ENCODE measurements at places on chromosomes 16 and 17.

DNA sequence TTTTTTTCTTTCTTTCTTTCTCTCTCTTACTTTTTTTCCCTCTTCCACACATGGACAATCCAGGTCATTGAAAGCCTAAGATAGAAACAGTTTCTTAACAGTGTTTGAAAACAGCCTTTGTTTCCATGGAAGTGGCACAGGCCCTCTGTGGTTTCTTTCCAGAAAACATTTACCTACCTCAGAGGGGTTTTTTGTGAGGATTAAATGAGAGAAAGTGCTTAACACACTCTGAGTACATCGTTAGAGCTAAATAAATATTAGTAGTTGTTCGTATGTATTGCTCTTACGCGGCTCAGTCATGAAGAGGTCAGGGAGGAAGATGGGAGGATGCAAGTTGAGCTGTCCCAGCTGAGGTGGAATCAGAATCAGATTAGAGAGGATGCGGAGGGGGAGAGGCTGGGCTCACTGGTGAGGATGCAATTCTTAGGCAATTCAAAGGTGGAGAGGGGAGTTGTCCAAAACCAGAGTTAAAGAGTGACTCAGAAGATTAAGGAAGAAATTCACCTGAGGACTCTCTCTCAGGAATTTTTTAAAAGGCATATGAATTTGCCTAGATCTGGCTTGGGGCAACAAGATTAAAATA is 345.4 kb downstream of the PMP22 start:
- no peak for DNase-seq

GRCh38 chr17:65254166-65254565 is 117.0 kb downstream of the RGS9 start:
- no peak for DNase-seq

DNA sequence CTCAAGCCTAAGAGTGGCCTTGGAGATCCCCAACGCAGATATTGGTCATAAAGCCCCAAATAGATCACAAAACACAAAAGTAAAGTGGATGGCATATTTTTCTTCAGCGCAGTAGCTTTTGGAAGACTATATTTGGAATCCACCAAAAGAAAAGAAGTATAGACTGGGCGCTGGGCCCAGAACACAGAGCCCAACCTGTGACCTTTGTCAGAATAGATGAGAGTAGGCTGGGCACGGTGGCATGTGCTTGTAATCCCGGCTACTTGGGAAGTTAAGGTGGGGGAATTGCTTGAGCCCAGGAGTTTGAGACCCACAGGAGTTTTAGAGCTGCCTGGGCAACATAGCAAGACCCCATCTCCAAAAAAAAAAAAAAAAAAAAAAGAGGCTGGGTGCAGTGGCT is 14.6 kb downstream of the SCIMP start:
- no peak for DNase-seq

- no peak for DNase-seq
These were observed 855 bp downstream of the HSF4 start for GRCh38 chr16:67165121-67166078.

GRCh38 chr16:13561291-13562070 is 358.5 kb upstream of the ERCC4 start:
- DNase-seq: no peak

DNA sequence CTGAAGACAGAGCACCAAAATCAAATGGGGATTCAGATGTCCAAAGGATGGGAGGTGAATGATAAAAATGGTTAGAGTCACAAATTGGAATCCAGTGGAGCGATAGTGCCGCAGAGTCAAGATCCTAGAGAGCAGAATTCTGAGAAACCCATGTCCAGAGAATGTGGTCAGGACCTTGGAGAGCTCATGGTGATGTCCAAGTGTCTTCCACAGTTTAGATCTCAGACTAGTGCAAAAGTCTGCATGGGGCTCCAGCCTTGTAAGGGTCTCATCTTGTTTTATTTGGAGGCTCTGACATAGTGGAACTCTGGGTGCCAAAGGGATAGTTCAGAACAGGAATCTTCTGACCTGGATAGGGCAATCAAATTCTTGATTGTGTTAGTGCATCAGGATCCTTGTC is 245.9 kb upstream of the HSBP1 start:
- DNase-seq: no peak

DNA sequence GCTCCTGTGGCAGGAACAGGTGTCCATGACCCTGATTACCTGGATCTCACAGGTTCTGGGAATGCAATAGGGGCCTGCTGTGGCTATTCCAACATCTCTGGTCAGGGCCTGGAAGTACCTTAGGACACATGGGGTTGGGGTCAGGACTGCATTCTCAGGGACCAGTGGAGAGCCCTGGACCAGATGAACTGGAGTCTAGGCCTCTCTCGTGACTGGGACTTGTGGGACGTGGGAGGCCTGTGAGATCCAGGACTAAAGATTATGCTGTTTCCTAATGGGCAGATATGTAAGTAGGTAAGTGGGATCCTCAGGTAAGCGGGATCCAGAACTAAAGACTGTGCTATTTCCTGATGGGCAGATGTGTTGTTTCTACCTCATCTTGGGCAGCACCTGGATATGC is 16.2 kb upstream of the CD300A start:
- DNase-seq: no peak

- DNase-seq: no peak
These were observed 17.2 kb downstream of the USP31 start for GRCh38 chr16:23131931-23132621.

DNA sequence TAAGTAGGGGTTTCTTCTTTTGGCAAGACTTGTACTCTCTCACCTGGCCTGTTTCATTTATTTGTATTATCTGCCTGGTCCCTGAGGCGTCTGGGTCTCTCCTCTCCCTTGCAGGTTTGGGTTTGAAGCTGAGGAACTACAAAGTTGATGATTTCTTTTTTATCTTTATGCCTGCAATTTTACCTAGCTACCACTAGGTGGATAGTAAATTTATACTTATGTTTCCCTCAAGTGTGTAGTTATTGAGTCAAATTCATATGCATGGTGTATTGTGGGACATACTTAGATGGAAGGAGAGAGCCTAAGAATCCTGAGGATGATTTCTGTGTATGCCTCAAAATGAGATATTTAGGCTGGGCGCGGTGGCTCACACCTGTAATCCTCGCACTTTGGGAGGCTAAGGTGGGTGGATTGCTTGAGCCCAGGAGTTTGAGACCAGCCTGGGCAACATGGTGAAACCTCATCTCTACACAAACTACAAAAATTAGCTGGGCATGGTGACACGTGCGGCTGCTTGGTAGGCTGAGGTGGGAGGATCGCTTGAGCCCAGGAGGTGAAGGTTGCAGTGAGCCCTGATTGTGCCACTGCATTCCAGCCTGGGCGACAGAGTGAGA is 13.6 kb downstream of the TMEM98 start:
- DNase-seq: no peak

- no peak for DNase-seq
These were observed 13.1 kb downstream of the CFAP20 start for GRCh38 chr16:58116081-58116480.

DNA sequence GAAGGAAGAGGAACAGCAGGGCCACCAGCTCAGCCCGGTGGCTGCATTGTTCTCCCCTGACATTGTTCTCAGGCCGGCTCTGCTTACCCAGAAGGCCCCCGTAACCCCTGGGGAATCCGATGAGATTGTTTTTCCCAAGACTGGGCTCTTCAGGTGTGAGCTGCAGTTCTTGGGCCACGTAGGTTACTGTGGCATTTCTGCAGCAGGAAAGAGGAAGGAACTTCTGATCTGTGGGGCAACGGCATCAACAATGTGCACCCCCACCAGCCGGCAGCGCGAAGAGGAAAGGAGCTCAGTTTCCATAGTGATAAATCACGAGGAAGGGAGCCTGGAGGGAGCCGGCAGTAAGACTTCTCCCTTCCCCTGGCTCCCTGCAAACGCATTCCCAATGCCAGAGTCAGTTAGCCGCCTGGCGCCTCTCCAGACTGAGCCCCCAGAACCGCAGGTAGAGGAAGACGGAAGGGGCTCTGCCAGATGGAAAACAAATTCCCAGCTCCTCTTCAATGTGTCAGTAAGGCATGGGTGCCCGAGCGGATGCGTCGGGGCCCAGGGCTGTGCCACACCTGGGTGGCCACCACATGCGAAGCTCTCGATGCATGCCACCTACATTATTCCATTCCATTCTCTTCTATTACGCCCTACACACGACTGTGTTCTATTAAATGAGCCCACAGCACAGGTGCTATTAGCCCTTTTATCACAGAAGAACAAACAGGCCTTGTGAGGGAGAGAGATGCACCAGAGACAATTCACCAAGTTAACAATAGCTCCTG is 21.5 kb upstream of the PECAM1 start:
- DNase-seq: no peak

GRCh38 chr17:352421-353212 is at the start of gene RPH3AL:
Gene RPH3AL (minus strand): TSS chr17:352807. CDS start chr17:327543, 25,264 bp downstream.
- no peak for DNase-seq

- no peak for DNase-seq
These were observed 14.1 kb upstream of the MAPK3 start for GRCh38 chr16:30136971-30137605.

- no peak for DNase-seq
These were observed 718.1 kb upstream of the SOX9 start for GRCh38 chr17:71402661-71403141.

Measured in BJ (cell line).